NCI-H1436 (cell line): ENCODE measurements at places on chromosomes 7 and 10.

GRCh38 chr7:141355032-141355431, 196.2 kb upstream of the AGK start:
- no peak for DNase-seq

DNA sequence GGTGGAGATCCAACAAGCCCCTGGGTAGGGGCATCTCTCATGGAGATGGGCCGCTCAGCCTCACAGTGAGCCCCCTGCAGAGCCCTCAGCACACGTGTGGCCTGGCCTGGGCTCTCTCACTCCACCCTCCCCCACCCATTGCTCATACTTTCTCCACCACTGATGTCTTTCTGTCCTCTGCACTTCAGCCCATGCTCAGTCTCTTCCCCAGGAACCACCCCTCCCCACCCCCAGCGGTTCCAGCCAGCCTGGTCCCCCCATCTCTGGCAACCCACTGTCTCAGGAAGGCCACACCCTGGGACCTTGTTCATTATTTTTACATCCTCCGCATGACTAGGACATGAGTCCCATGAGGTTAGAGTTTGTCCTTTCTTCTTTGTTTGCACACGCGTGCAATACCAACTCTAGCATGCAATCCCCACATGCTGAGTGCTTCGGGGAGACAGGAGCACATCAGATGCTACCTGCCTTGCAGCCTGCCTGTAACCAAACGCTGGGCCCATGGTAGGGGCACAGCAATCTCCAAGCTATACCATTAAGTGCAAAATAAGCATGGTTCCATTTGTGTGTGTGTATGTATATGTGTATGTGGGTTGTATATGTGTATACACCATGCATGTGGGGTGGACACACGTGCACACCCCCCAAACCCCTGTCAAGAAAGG, 408.4 kb upstream of the FOXK1 start:
- DNase-seq, result no peak

DNA sequence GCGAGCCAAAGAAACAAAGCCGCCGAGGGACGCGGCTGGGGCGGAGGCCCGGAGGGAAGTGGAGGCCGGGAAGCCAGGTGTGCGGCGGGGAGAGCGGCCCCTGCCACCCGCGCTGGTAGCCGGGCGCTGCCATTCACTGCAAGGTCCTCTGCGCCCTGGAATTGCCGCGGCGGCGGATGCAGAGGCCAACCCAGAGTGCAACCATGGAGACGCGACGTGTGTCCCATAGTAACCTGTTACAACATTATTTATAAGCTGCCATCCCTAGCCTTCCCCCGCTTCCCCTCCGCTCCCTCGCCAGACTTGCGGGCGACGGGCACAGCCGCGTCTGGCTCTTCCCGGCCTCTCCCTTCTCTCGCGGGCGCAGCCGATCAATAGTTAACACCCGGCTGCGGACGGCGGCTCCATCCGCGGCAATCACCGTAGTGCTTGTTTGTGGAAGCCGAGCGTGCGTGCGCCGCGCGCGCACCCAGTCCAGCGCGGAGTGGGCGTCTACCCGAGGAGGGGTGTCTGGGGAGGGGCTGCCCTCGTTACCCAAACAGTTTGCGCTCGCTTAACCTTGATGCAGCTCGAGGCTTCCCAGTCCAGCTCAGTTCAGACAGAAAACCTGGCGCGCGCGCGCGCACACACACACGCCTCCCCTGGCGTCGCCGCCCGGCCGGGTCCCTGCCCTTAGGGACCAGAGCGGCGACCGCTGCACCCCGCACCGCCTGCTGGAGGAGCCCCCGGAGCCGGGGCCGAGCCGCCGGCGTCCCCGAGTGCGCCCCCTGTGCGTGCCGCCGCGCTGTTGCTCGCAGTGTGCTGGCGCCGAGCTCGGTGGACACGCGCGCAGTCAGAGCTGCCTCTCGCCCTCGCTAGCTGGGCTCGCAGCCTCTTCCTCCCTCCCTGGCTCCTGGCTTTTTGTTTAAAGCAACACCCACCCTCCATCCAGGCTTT, 165.4 kb upstream of the DPP6 start:
- DNase-seq, result no peak

GRCh38 chr10:45354261-45354660, 19.8 kb upstream of the ALOX5 start:
- no peak for DNase-seq

DNA sequence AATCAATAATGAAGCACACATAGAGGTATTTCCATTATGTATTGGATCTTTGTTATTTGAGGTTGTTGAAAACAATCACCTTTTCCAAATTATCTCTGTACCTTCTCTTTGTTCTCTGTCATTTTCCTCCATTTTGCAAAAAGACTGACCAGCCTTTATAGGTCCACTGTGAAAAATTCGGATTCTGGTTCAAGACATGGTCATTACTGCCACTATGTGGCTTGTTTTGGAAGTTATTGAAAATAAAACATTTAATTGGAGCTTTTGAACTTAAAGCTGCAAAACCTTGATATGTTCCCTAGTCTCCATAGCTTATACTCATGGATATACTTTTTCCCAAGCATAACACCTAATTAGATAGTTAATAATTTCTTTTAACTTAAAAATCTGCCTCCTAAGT, 1094.4 kb downstream of the NRG3 start:
- DNase-seq, result no peak

GRCh38 chr7:142615508-142615907, 133.8 kb upstream of the PRSS1 start:
- no peak for DNase-seq

- peak; percentile 15 for DNase-seq
Observed at GRCh38 chr7:36280840-36281812, 108.5 kb upstream of the ANLN start.

DNA sequence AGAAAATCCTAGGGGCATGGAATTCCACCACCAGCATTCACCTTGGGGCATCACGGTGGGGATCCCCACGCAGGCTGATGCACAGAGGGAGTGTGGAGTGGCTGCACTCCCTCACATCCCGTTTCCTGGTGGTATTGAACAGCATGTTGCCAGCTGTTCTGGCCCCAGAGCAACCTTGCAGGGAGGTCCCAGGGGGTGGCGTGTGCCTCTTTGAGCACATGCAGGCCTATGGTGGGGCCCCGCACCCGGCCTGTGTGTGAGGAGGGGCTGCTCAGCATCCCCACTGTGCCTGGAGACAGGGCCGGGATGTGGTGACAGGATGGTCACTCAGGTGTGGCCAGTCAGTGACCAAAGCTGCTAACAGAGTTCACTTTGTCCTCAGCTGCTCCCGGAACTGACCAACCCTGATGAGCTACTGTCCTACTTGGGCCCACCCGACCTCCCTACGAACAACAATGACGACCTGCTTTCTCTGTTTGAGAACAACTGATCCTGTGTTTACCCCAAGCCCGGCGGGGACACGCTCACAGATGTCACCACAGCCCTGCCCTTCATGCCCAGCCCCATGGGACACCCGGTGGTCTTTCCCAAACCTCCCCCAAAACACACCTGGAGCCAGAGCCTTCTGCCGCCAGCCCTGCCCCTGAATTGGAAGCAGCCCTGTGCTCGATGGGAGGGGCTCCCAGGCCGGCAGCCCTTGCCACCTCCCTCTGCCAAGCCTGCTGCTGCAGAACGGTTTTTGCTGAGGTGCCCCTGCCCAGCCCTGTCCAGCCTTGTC, 18.7 kb downstream of the ZMIZ2 start:
- no peak for DNase-seq

DNA sequence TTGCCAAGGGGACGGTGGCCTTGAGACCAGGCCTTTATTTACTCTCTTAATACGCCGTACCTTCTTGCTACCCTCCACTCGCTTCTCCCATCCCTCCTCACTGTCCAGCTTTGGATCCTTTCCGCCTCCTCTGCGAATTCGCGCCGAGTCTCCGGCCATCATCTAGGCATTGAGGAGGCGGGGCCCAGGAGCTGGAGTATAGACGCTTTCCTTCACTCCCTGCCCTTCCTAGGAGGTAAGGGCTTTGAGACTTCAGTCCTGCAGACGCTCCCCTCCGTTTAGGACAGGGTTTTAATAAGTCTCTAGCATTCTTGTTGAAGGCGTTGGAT, 538 bp downstream of the TFAM start:
- DNase-seq, result peak; percentile 9

DNA sequence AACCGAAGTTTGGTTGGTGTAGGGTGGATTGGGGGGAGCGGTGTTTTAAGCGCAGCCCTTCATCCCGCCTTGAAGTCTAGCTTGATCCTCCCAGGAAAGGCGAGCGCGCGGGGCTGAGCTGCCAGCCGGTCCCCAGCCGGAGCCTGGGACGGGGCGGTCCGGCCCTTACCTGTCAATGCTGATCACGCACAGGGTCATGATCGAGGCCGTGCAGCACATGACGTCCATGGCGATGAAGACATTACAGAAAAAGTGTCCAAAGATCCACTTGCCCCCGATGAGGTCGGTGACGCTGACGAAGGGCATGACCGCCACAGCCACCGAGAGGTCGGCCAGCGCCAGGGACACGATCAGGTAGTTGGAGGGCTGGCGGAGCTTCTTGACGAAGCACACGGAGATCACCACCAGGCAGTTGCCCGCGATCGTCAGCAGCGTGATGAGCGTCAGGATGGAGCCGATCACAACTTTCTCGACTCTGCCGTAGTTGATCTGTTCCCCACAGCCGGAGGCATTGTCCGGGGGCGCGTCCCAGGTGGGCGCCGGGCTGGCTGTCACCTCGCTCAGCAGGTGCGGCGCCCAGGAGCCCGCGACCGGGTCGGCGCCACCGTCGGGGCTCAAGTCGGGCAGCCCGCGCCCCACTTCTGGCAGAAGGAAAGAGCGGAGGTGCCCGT, 740 bp downstream of the HTR7 start:
- no peak for DNase-seq

- DNase-seq, result peak; percentile 9
Observed at GRCh38 chr7:641269-641671, 85.2 kb upstream of the DNAAF5 start.

GRCh38 chr7:30411173-30411572, 67.4 kb downstream of the NOD1 start:
- DNase-seq, result no peak

DNA sequence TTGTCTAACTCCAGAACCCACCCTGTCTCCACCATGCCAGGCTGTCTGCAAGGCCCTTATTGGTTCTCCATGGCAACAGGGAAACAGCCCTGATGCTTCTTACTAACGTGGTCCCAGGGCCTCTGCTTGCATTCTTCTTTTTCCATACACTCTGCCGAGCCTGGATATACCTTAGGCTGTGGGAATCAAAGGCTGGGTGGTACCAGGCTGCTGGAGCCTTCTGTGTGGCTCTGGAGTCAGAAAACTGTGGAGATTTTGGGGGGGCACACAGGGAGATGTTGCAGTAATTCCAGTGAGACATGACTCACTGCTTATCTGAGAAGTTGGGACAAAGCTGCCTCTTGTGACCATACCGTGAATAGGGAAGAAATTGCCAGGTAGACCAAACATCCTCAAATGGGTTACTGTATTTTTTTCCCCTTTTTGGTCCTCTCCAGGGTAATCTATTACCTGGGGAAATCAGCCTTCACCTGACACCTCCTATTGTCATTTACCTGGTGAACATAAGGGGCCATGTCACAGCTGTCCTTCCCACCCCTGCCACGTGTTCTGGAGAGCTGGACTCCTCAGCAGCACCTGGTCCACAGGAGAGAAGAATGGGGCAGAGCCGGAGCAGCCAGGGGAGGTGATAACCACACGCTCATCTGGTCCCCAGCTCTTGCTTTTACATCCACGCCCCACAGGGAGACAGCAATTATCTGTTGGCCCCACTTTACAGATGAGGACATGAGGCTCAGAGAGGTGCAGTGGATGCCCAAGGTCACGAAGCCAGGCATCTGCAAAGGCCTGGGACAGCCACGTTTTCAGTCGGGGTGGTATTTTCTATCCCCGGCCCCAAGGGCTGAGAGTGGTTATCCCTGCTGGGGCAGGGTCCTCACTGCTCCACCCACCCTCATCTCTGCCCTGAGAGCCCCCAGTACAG, 4.6 kb downstream of the CHST3 start:
- DNase-seq, result no peak

- peak; percentile 90 for DNase-seq
Observed at GRCh38 chr7:129824291-129825208, 128.2 kb downstream of the UBE2H start.

GRCh38 chr10:91865562-91866081, 43.7 kb downstream of the FGFBP3 start:
- DNase-seq, result no peak

DNA sequence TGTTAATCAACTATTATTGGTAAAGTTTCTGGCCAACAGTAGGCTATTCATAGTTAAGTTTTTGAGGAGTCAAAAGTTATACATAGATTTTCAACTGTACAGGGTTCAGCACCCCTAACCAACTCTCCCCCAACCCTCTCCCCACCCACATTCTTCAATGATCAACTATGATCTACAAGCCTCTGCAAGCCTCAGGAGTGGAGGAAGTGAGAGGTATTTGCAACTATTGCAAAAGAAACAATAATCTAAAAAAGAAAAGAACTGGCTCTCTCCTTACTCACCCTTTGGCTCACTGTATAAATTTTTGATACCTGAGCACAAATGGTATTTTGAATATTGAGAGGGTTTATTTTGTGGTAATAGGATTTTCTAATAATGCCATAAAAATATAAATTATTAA, 179.8 kb downstream of the IPMK start:
- DNase-seq, result no peak

DNA sequence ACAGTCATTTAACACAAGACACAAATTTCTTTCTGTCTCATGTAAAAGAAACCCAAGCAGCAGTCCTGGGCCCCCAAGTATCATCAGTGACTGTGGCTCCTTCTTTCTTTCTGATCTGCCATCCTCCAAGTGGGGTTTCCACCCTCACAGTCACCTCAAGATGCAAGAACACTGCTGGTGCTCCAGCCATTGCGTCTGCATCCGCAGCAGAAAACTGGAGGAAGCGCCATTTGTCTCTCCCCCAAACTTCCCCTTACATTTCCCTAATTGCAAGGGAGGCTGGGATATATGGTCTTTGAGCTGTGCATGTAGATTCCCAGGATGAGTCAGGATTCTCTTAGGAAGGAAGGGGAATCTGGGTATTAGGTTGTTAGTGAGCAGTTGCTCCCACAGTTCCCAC, 60.9 kb upstream of the GNA12 start:
- no peak for DNase-seq

DNA sequence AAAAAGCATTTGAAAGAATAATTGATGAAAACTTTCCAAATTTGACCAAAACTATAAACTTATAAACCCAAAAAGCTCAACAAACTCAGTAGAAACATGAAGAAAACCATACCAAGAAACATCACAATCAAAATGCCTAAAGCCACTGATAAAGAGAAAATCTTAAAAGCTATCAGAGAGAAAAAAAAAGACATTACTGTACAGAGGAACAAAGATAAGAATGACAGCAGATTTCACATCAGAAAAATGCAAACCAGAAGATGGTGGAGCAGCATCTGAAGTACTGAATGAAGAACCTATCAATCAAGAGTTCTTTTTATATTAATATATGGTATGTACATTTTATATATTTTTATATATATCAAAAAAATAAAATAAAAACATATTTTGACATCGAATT, 2.4 kb upstream of the GPAM start:
- no peak for DNase-seq
